NT2/D1 (cell line): ENCODE measurements at places on chromosomes 13 and 19.

DNA sequence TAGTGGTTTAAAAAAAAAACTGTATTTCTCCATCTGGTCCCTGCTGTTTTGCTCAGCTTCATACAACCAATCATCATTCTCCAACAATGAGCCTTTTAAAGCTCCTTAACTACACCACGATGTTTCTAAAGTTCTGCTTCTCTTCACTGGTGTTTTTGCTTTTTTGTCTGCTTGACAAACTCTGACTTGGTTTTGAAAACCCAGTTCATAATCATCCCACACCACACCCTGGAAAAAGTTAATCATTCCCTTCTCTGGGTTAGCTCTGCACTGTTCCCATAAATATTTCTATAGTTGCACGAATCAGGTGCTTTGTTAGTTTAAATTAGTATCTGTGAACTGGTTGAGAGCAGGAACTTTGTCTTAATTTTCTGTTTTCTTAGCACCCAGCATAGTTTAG is 217.1 kb downstream of the ENOX1 start:
- DNase-seq = no peak

- no peak for DNase-seq
Measured at GRCh38 chr19:16516381-16516780, 20.2 kb downstream of the C19orf44 start.

DNA sequence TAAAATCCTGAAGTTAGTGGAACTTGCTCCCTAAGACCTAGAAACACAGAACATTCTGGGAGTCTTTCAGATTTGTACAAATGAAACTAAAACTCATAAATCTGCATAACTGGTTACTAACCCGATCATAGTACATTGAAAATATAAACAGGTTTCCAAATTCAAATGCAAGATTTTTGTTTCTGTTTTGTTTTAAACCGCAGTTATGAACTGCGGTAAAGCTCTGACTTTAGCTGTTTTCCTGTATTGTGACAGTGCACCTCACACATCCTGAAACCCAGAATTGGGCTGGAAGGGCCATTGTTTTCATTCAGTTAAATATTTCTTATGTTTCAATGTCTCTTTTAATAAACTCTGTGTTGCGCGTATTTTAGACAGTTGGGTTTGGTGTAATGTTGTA is 204.7 kb downstream of the SHISA2 start:
- DNase-seq = no peak

DNA sequence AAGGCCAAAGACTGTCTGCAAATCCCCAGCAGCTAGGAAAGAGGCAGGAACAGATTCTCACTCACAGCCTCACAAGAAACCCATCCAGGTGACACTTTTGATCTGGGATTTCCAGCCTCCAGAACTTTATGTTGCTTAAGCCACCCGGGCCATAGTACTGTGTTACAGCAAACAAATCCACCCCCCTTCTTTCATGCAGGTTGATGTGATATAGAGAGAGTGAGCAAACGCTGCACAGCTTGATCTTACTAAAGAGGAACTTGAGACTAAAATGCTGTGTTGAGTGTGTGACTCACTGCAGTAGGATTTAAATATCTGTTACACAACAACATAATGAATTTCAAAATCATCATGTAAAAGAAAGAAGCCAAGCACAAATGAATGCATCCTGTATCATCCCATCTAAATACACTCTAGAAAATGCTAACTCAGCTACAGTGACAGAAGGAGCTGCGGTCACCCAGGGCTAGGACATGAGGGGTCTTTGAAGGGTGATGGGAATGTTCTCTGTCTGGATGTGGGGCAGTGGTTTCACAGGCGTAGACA is 32.2 kb downstream of the RCBTB2 start:
- no peak for DNase-seq

GRCh38 chr13:110423689-110424302 is 116.7 kb downstream of the COL4A2 start:
- DNase-seq = no peak

DNA sequence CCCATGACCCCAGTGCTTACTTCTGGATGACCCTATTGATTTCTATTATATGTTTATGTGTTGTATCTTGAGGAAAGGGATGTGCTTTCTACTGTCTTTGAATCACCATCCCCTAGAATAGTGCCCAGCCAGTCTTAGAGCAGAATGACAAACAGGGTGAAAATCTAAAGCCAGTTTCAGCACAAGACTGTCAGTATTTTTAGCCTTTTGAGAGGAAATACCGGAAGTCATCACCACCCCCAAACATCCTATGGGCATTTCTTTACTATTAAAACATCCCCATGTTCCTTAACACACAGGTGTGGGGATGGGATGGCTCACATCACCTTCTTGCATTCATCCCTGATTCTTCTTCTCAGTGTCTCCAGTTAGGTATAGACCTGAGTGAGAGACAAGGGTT is 52.1 kb upstream of the UBE2L5 start:
- no peak for DNase-seq

- DNase-seq = no peak
Measured at GRCh38 chr13:45521297-45521696, 56.6 kb downstream of the COG3 start.

DNA sequence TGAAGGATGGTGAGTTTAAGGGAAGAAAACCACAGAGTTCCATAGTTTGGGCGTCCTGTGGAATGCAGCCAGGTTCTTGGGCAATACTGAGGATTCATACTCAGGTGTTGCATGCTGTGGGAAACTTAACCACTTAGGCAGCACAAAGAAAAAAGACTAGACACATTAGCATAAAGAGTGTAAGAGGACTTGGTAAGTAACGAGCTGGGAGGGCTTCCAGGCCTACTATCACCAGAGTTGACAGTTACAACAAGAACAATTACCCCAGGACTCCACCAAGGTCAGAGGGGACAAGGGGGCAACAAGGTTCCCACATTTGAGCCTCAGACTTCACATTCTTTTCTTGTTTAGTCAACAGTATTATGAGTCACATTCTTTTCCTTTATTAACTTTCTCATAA is 33.2 kb downstream of the KCTD12 start:
- no peak for DNase-seq

DNA sequence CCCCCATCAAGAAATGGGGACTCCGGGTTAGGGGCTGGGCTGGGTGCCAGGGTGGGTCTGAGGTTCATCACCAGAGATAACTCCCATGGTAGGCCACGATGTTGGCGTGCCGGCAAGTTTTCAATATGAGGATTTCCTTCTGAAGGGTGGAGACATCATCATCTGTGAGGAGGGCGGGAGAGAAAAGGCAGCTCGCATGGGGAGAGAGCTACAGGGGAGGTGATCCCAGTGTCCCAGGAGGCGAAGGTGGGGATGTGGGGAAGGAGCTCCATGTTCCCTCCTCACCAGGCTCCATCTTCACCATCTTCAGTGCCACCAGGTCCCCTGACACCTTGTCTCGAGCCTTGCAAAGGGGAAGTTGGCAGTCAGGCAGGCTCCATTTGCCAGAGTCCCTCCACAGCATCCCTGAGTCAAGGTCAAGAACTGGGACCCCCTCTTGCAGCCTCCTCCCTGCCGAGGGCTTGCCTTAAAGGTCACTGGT is 430 bp downstream of the MAP4K1 start:
- no peak for DNase-seq

DNA sequence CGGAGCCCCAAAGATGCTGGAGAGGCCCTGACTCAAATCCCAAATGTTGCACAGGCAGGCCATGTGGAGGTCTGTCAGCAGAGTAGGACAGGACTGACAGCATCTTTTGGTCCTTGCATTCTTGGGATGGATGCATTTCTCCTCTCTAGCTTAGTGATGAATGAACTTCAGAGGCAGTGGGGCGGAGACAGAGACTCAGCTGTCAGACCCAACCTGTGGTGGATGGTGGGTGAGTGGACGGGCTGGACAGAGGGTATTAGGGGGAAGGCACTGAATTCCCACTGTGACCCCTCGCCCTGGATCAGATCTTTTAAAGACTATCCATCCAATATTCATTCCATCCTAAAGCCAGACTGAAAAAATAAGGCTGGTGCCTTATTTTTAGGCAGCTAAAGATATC is 39.3 kb upstream of the GJB6 start:
- DNase-seq = no peak

- DNase-seq = no peak
Measured at GRCh38 chr19:58586133-58586765, 13.1 kb upstream of the MZF1 start.

- DNase-seq = no peak
Measured at GRCh38 chr13:107138486-107138885, 570.5 kb upstream of the ARGLU1 start.

- DNase-seq = no peak
Measured at GRCh38 chr13:102033857-102034331, 368.0 kb downstream of the FGF14 start.

DNA sequence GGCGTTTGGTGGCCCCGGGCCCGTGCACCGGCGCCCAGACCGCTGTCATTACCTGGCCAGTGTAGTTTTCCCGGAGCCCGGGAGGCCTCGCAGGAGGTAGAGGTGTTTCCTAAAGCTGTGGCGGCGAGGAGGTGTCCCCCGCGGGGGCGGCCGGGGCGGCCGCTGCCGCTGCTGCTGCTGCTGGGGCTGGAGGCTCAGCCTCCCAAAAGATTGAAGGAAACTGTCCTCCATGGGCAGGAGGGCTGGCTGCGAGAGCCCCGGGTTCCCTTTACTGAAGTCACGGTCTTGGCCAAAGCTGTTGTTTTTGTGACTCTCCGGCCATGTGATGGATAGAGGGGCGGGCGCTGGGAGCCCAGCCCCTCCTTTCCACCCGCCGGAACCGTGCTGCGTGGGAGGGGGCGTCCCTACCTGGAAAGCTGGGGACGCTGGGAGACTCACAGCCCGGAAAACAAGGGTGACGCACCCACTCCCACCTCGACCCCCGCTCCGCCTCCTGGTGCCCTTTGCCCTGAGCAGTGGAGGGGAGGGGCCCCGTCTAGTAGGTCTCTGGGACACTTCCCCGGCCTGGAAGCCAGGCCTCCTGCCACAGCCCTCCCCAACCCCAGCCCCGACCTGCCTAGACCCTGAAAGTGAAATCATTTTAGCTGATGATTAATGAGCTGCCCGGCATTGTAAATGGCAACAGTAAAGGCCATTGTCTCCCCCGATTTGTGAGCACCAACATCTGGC is at the start of gene N4BP2L1:
Gene N4BP2L1 (minus strand): TSS at position 279 of the 729 bp plus-strand sequence. CDS start 48 bp downstream, at position 231.
- DNase-seq = no peak

GRCh38 chr13:78040205-78040830 is 121.7 kb upstream of the EDNRB start:
- no peak for DNase-seq

GRCh38 chr19:15393963-15394362 is 14.4 kb upstream of the AKAP8 start:
- no peak for DNase-seq

GRCh38 chr19:7376151-7376852 is 27.6 kb downstream of the ARHGEF18 start:
- peak; percentile 47 for DNase-seq

- peak; percentile 40 for DNase-seq
Measured at GRCh38 chr19:39506944-39507714, 7.8 kb upstream of the SELENOV start.

GRCh38 chr19:6602729-6603114 is 11.8 kb upstream of the CD70 start:
- no peak for DNase-seq

DNA sequence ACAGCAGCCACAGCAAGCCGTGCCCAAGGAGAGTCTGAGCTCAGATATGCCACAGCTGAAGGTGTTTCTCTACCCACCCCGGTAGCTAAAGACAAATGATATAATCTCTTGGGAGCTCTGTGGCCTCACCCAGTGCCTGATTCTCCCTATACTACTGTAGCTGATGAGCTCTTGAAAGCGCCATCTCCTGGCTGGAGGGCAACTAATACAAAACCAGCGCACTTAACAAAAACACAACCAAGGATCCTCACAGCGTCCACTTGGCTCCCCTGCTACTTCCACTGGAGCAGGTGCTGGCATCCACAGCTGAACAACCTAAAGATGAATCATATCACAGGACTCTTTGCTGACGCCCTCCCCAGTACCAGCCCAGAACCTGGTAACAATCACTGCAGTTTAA is 1212.0 kb downstream of the PCDH17 start:
- DNase-seq = no peak

- no peak for DNase-seq
Measured at GRCh38 chr19:45404557-45405434, at the start of gene PPP1R13L. TSS of gene PPP1R13L (minus strand) at chr19:45405069. CDS start at chr19:45398318, 6,751 bp downstream.
